ENCODE measurements at places on chromosomes 1 and 21. TPM values are rescaled to one million over a fixed set of nuclear protein-coding genes. Genes with fewer than 3 reads are reported as not detected.
A peak's percentile ranks its signal among the peaks of the same experiment; 100 is the strongest.

- DNase-seq: peak; percentile 98
These were observed 75.4 kb downstream of the ABCA4 start for GRCh38 chr1:94045465-94046056.

DNA sequence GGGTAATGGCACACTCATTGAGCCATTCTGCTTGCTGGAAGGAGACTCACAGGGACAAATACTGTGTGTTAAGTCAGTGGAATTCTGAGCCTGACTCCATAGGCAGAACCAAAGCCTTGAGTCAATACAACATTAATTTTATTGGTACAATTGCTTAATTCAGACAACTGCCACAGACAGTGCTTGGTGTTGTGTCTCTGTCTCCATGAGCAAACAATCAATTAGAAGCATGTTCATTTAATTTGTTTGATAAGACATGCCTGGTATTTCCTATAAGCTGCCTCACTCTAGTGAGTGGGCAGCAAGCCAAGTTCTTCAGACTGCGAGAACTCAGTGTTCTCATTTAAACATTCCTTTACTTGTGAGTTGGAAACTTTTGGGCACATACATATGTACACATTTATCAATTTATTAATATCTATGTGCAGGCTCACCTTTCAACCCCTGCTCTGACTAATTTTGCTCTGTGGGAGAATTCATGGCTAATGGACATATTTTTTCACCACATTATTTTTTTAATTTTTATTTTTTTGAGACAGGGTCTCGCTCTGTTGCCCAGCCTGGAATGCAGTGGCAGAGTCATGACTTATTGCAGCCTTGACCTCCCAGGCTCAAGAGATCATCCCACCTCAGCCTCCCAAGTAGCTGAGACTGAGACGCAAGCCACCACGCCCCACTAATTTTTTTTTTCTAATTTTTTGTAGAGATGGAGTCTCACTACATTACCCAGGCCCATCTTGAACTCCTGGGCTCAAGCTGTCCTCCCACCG lies 4.5 kb upstream of the SRSF10 start:
- peak; percentile 73 for DNase-seq

- no peak for DNase-seq
These were observed 36.6 kb downstream of the SRRM1 start for GRCh38 chr1:24679725-24680124.

The OR2T35 gene
- not detected for polyA plus RNA-seq

- DNase-seq: no peak
These were observed 90.4 kb downstream of the APP start for GRCh38 chr21:26080211-26080610.

The PGLYRP4 gene
- not detected for polyA plus RNA-seq

The PADI1 gene
- polyA plus RNA-seq: 0.14 TPM

- no peak for DNase-seq
These were observed 76.5 kb upstream of the USH2A start for GRCh38 chr1:216499581-216500272.

DNA sequence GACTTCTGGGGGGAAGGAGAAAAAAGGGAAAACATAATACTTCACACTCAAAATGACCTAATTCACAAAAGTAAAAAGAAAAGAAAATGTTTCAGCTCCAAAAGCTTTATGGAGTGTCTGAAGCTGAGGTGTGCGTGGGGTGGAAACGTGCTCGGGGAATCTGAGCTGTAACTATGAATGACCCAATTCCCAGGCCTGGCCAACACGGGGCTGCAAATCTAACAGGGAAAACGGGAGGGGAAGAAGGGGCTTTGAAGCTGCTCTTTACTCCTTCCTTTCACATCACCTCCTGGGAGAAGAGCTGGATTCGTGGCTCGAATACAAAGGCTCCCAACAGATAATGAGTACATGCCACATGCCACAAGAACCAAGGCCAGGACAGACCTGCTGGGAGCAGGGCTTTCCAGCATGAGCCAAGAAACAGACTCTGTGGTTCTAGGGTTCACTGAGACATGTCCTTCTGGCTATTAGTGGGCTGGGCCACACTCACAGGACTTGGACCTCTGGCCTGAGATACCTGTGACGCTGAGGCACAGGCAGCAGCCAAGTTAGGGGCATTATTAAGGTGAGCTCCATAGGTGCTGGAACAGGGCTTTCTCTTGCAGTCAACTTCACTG lies 51.5 kb downstream of the SLC66A1 start:
- DNase-seq: peak; percentile 21

GRCh38 chr1:53557369-53557768 lies 98.2 kb downstream of the DMRTB1 start:
- DNase-seq: no peak

GRCh38 chr1:225617956-225618355 lies 35.0 kb downstream of the ENAH start:
- no peak for DNase-seq

DNA sequence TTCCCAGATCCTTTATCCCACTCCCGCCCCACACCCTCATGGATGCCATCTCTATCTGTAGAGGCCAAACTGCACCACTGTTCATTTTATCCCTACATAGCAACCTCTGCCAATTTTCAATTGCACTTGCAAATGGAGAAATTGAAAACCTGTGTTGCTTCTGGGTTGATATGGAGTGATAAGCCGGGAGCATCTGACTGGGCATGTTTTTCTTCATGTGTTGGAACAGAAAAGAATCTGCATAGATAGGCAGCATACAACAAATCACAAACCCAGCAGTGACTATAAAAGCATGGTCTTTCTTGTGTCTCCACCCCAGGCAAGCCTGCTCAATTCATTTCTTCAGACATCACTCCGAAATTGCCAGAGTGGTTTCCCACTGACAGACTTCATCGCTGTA lies 608.8 kb upstream of the CAMK1G start:
- no peak for DNase-seq

DNA sequence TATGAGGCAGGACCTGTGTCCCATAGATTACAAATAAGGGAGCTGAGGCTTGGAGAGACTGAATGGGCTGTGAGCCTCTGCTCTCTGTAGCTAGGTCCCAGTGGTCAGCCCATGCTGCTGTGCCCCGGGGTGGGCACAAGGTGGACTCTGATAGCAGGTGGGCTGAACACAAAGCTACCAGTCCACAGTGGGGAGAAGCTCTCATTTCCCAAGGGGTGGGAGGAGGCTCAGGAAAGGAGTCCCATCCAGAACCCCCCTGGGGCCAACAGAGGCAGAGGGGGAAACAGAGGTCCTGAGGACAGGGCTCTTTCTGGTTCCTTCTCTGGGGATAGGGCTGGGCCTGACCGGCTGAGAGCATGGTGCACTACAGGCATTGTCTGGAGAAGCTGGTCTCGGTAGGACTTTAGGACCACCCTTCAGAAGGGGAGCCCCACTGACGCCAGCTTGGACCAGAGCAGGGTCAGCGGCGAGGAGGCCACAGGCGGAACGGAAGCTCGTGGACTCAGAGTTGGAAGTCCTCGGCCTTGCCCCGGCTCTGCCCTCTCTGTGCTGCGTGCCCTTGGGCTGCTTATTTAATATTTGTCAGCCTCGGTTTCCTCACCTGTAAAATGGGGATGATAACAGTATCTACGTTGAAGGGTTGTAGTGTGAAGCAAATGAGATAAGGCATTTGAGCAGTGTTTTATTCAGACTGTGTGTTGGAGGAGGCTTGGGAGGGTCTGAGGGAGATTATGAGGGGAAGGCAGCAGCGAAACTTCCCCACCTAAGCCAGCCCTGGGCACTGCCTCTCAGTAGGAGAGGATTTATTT lies 26.6 kb downstream of the SDE2 start:
- DNase-seq: no peak

- DNase-seq: no peak
These were observed 591.3 kb upstream of the ADGRL2 start for GRCh38 chr1:81209461-81209860.

DNA sequence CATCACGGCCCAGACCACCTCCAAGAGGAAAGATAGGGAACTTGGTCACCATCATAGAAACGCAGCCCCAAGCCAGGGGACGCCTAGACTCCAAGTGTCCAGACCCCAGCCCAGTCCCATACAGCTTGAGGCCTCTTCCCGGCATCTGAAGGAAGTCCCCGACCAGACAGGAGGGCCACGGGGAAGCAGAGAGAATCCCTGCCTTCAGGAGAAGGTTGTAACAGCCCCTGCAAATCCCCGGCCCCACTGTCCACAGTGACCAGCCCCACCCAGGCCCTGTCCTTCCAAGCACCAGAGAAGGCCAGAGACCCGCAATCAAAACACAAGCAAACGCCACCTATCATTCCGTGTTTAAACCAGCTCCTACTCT lies 1.7 kb downstream of the SLC19A1 start:
- no peak for DNase-seq

GRCh38 chr1:60898987-60899386 lies 183.4 kb upstream of the NFIA start:
- no peak for DNase-seq

The GPR37L1 gene
- 0.03 TPM for polyA plus RNA-seq

The MYOC gene
- not detected for polyA plus RNA-seq

The CDC20 gene
- 48.9 TPM for polyA plus RNA-seq

The IVL gene
- 1.2 TPM for polyA plus RNA-seq

GRCh38 chr1:43275826-43276620 lies 6.2 kb downstream of the TMEM125 start:
- no peak for DNase-seq

GRCh38 chr1:21451212-21451611 lies 11.3 kb downstream of the NBPF3 start:
- peak; percentile 78 for DNase-seq

DNA sequence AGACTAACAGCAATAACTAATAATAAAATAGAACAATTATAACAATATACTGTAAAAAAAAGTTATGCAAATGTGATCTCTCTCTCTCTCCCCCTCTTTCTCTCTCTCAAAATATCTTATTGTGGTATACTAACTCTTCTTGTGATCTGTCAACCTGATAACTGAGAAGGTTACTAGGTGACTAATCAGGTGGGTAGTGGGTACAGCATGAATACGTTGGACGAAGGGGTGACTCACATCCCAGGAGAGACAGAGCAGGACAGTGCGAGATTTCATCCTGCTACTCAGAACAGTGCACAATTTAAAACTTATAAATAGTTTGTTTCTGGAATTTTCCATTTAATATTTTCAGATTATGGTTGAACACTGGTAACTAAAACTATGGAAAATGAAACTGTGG lies 257.5 kb downstream of the LRRC40 start:
- peak; percentile 36 for DNase-seq

The UBASH3A gene
- not detected for polyA plus RNA-seq

DNA sequence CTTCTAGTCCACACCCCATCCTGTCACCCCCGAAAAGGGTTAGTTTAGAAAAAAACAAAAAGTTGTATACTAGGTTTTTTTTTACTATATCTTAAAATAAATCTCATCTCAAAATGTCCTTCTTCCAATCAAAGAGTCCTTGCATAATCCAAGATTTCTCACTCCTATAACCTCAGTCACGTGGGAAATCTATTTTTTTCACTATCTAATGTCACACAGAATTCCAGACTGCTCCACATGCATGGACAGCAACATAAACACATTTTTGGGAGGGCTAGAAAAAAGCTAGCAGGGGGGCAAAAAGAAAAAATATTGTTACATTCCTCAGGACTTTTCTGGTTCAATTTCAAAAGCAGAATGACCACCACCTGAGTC lies 39.3 kb downstream of the TGFBR3 start:
- DNase-seq: no peak

The LRRC39 gene
- polyA plus RNA-seq: 0.21 TPM
